ENCODE measurements at places on chromosomes 4 and X.

GRCh38 chrX:134256684-134257083 lies 19.7 kb downstream of the CCDC160 start:
- no peak for DNase-seq

GRCh38 chrX:138771047-138771446 lies 59.5 kb upstream of the FGF13 start:
- no peak for DNase-seq

DNA sequence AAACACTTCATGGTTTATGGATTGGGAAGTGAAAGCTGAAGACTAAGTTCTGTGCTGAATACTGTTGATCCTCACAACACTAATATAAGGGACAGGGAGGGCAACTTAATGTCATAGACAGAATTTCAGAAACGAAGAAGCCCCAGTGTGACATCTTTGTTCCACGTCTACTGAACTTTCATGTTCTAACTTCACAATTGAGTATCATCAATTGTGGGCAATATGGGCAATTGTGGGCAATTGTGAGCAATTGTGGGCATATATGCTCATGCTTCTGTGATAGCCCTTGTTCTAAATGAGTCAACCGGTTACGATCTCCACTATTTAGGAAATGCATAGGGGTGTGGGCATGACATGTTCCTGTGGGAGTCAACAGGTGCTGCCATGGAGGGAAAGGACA lies 33.7 kb downstream of the CYBB start:
- no peak for DNase-seq

DNA sequence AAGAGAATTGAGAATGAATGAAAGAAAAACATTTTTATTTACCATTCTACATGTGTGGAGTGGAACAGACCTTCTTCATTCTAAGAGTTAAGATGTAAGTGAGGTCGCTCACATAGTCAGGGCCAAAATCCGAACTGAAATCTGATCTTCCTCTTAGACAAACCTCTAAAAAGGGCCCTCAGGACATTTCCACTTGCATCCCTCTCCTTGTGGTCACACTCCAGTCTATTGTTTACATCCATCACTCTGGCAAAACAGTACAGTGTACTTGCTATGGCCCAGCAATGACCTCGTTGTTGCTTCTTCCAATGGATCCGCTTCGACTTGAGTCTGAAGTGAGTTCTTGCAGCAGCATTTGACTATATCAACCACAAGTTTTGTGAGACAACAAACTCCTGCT lies 54.2 kb downstream of the MOSPD2 start:
- DNase-seq = no peak

DNA sequence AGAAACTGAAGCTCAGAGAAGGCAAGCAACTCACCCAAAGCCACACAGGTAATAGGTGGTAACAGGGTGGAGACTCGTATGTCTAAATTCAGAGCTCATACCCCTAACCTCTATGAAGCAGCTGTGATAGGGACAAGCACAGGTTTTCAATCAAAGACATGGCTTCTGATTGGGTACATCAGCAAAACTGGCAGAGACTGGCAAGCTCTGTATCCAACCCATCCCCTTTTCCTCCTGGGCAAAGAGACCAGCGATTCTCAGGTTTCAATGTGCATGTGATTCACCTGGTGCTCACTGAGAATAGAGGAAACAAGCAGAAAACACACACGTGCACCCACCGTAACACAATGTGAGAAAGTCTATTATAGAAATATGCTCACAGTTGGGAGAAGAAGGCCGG lies 153.0 kb downstream of the SMIM20 start:
- no peak for DNase-seq

DNA sequence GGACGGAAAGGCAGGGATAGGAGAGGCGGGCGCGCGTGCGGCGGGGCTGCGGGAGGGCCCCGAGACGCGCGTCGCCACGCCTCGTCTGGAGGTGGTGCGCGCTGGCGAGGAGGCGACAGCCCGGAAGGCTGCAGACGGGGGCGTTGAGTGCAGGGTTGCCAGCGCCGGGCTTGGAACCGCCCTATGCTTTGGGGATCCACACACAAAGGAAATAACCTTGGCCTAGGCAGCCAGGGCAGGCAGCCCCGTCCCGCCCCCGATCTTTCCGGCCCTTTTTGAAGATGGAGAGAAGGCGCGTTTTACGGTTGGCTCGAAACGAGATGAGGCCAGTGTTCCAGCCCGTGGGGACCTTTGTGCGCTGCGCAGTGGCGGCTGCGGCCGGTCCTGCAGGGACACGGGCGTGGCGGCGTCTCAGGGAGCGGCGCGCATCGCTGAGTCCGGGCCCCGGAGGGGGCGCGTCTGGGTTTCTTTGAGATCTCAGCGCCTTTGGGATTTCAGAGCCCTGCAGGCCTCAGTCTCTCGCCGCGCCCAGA lies 50.8 kb upstream of the TRIM2 start:
- DNase-seq = peak; percentile 74

DNA sequence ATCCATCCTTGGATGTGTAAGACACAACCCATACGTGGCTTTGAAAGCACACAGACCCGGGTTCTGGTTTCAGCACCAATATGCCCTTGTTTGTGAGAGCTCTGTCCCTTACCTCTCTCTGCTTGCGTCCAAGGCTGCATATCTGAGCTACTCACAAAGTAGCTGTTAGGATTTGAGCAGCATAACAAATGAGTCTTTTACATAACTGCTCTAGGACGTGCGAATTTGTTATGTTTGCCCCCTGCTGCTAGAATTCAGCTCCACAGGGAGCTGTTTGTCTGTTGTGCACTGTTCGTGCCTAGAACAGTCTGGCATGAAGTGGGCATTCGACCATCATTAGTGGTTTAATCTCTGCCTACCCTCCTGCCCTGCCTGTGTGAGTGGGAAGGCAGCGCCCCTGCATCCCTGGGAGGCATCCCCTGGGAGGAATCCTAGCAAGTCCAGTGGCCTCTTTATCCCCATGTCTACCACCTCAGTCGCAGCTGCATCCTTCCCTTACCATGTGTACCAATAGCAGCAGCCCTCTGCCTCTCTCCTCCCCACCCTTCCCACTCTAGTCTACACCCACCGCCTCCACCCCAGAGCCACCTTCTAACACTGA lies 42.1 kb downstream of the SLC2A9 start:
- DNase-seq = no peak

DNA sequence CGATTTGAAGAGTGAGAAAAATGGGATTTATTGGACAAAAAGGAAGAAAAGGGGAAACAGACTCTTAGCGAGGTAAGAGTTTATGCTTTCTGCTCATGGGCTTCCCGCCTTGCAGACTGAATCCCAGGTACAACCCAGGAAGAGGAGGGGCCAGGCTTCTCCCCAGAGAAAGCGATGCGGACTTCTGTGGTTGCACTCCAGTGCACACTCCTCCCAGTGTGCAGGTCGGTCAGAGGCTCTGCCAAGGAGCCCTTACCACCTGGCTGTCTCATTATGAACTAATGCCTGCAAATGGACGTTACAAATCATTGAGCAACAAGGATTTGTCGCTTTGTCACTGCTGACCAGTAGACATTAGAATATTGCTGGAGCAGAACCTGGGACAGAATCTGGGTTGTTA lies 39.9 kb upstream of the GLRA2 start:
- no peak for DNase-seq

DNA sequence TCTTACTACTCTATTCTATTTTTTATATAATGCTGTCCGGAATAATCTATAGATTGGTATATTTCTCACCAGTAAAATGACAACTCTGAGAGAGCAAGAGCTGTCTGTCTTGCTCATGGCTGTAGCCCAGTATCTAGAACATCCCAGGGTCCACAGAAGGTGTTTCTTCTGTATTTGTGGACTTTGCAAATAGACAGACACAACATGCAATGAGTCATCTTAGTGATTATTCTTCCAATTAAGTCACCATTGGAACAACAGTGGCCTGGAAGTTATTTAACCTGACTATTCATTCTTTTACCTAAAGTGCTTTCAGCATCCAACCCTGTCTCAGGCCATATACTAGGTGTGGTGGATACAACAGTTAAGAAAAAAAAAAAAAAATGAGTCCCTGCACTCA lies 179.5 kb downstream of the PPARGC1A start:
- no peak for DNase-seq

GRCh38 chr4:110510955-110511544 lies 35.1 kb downstream of the ENPEP start:
- no peak for DNase-seq

- DNase-seq = no peak
These were observed 2.4 kb upstream of the SLC9A6 start for GRCh38 chrX:135982860-135983259.

DNA sequence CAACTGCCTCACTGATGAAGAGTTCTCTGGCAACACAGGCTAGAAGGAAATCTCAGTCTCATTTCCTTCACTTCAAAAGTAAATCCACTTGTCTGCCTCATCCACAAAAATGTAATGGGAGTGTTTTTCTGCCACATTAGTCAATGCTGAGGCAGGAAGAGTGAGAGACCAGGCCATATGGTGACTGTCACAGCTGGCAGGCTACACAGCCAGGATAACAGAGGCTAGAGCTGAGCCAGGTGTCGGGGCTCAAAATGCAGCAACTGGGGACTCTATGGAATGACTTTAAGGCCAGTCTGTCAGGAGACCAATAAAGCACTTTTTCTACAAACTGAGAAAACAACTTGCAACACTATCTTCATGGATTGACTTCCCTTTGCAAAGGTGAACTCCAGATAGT lies 204.2 kb downstream of the GPC3 start:
- DNase-seq = no peak

DNA sequence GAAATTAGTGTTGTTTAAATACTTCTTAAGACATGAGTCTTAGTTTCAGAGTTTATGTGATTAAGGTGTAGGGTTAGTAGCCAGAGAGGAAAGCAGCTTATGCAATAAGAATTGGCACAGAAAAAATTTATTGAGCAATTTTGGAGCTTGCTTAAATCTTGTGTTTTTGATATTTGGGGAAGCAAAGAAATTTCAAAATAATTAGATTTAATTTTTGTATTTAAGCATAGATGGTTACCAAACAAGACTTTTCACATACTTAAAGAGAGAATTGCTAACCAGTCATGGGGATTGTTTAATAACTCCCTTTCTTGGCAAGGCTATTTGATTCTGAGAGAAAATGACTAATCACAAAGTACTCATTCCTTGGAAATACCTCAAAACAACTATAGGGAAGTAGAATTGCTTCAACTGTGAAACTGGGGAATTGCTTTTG lies 202.0 kb upstream of the GRID2 start:
- no peak for DNase-seq

GRCh38 chr4:149549911-149550310 lies 265.7 kb downstream of the IQCM start:
- DNase-seq = no peak

DNA sequence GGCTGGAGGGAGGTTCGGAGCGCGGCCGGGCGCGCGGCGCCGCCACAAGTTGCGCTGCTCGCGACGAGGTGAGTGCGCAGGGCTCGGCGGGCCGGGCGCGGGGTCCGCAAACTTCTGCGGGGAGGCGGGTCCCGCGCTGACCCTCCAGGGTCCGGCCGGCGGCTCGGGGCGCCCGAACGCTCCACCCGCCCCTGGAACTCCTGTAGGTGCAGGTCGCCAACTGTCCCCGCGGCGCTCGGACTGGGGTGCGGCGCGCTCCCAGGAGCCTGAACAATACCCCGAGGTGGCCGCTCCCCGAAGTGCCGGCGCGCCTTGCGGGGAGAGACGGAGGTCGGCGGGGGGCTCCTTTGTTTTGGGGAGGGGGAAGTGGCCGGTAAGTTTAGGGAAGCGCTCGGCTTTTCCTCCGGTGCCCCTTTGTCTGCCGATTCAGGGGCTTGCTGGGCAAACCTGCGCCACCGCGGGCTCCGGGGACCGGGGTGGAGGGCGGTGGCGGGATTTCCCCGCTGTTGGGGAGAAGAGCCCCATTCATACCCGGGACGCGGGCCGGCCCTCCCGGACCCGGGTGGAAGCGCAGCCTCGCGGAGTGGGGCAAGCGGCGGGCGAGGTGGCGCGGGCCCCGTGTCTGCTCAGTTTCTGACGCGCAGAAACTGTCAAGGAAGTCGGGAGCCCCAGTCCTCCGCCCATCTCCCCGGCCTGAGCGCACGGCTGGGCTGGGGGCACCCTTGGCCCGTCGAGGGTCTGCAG lies 694 bp downstream of the TBL1X start:
- DNase-seq = peak; percentile 11

GRCh38 chrX:41317477-41318208 lies 16.3 kb upstream of the DDX3X start:
- DNase-seq = no peak

DNA sequence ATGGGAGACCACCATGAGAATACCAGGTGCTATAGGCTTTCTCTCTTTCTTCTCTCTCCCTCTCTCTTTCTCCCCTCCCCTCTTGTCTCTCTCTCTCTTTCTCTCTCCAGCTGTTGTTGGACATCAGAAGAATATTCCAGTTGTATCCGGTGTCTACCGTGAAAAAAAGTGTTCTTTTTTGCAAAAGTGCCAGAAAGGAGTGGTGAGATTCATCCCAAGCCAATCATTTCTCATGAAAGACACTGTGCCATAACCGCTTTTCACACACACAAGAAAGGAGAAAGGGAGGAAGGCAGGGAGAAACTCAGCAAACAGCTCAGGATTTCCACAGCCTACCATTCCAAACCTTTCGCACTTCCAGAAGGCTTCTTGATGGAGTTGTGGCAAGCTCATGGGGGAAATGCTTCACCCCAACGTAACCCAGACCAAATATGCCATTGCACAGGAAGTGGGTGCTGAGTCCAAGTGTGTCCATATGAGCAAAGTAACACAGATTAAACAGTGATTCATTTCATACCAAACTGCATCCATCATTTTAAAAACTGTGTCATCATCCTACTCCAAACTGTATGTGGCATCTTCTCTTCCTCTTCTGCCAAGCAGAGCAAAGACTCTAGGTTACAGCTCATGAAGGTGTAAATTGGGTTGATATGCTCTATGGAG lies 224.0 kb downstream of the APBB2 start:
- DNase-seq = no peak

- DNase-seq = no peak
These were observed 21.8 kb downstream of the KIAA1210 start for GRCh38 chrX:119105826-119106225.

DNA sequence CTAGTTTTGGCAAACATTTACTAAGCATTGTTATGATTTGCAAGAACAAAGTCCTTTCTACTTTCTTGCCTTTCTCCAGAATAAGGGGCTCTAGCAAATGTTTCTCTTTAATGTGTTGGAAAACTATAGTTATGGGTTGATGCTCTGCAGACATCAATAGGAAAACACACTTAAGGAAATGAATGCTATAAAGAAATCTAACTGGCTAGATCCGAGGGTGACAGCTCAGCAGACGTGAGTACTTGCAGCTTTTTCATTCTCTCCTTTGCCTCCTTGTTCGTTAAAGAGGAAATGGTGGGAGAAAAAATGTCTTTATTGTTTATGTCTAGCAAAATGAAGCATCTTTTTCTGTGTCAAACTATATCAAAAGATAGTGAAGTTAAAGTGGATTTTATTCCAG lies 6.3 kb downstream of the GUCY1B1 start:
- no peak for DNase-seq

DNA sequence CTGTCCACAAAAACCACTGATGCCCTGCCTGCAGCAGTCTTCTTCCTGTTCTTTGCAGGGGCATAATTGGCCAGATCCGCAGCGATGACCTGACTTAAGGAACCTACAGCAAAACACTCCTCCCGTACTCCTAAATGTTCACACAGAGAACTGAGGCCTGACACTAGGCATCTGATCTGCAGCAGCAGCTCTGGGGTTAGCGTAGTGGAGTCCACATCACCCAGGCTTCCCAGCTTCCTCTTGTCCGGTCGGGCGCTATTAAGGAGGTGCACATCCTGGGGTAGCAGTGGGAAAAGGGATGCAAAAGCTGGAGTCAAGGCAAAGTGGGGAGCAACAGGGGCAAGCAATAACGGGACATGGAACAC lies 758 bp downstream of the SCFD2 start:
- no peak for DNase-seq

- no peak for DNase-seq
These were observed 66.2 kb downstream of the RRAGB start for GRCh38 chrX:55783723-55784122.

GRCh38 chr4:88759895-88760290 lies 62.3 kb upstream of the NAP1L5 start:
- DNase-seq = no peak

- no peak for DNase-seq
These were observed 7.8 kb downstream of the ARAF start for GRCh38 chrX:47568656-47569295.

All from T-helper 22 cell (primary cell).